Activated T-helper 1 cell treated with Interleukin-2 at 50 U/mL for 16 hours (primary cell): ENCODE measurements at places on chromosomes 5 and 9.

DNA sequence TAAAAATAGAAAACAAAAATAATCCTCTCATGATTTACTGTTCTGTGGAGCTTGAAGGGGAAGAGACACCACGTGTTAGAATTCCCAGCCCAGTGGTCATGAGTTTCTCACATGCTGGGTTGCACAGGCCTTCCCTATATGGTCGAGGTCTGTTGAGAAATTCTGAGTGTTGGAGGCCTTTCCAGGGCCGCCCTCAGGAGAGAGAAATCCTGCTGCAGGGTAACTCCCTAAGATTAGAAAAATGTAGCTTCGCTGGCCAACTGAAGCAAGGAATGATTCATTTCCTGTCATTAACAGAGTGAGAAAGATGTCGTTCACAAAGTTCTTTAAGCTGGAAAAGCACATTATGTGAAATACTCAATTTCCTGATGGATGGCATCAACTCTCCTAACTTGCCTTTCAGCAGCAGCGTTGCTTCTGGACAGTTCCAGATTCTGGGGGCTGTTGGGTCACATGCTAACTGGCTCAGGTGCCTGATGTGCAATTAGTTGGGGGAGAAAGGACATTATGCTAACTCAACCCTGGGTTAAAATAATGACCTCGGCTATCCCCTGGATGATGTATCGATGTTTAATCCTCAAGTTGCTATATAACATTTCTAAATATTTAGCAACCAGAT, 104.8 kb upstream of the CD180 start:
- no peak for DNase-seq

- DNase-seq: no peak
Observed at GRCh38 chr5:140213370-140213983, 38.5 kb downstream of the CYSTM1 start.

- DNase-seq: no peak
Observed at GRCh38 chr5:34657274-34657921, 1.3 kb downstream of the RAI14 start.

- DNase-seq: no peak
Observed at GRCh38 chr5:3120028-3120427, 368.6 kb upstream of the IRX2 start.

DNA sequence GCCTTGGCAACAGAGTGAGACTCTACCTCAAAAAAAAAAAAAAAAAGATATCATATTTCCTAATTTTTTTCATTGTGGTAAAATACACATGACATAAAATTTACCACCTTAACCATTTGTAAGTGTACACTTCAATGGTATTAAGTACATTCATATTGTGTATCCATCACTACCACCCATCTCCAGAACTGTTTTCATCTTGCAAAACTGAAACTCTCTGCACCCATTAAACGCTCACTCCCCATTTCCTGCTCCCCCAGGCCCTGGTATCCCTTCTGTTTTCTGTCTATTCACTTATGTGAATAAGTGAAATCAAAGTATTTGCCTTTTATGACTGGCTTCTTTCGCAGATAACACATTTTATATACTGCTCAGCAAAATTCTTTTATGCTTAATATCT, 12.8 kb downstream of the LRRC8A start:
- DNase-seq: no peak

GRCh38 chr5:96780626-96781025, 27.1 kb downstream of the ERAP1 start:
- no peak for DNase-seq

- DNase-seq: no peak
Observed at GRCh38 chr9:10806868-10807267, 194.1 kb upstream of the PTPRD start.

DNA sequence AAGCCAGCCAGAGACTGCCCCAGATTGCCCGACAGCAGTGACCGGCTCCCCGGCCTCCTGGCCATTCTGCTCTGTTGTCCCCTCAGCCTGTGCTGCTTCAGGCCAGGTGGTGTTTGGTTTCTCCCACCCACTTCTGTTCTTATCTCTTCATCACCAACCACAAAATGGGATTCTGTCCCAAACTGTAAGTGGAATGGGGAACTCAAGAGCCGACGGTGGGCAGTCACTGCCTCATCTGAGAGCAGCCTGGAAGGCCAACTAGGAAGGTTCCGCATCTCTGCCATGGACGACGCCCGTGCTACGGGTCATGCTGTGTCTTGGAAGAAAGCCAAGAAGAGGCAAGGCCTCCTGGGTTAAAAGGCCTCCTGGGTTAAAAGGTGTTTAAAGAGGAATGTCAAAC, 219.0 kb upstream of the PIK3R1 start:
- DNase-seq: no peak
